ENCODE measurements at places on chromosomes 3 and 15.

- no peak for DNase-seq
These were observed 256.9 kb downstream of the SQOR start for GRCh38 chr15:45891766-45892165.

DNA sequence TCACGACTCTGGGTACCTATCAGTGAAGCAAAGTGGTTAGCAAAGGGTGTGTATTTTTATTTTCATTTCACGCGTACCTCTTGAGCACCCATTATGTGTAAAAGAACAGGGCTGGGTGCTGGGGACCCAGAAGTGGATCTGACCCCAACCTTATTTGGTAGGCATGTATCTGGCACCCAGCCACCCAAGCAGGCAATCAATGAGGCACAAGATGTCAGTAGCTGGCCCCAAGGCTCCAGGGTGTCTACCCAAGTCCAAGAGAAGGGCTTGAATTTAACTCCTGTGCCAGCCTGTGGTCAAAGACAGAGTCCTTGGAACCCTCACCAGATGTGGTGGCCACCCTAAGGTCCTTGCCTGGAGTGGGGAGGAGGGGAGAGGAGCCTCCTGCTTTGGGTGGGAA is 5.7 kb downstream of the PLEKHO2 start:
- no peak for DNase-seq

DNA sequence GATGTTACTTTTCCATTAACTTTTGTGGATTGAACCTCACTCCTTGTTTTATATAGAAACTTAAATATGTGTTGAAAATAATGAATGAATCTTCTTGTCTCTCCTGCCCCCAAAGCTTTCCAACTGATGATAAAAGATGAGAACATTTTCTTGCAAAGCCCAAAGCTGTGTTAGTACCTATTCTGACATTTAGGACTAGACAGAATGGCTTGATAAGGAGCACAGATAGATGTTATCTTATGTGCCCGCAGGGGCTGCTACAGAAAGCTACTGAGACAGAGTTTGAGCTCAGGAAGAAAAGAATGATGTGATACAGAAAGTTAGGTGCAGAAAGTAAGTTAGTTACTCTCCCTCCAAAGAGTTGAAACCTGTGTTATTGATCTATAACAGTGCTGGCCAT is 109.4 kb upstream of the ATP11B start:
- DNase-seq, result no peak

GRCh38 chr15:40058476-40059140 is 19.6 kb upstream of the SRP14 start:
- DNase-seq, result no peak

DNA sequence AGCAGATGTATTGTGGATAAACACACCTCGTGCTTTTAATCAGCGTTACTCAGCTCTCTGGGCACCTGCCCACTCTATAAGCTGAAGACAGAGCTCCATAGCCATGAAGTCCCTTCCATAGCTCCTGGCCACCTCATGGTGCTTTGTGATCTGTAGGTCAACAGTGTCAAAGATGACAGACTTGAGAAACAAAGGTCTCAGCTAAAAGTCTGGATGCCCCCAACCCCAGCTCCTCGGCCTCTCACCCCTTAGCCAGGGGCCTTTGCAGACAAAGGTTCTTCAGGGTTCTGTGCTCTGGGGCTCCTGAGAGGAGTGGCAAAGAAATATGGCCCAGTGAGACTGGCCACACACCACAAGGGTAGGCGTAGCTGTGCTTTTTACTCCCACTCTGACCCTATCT is 168.6 kb downstream of the KLF13 start:
- no peak for DNase-seq

GRCh38 chr15:41024885-41025284 is 71.6 kb downstream of the CHAC1 start:
- DNase-seq, result no peak
